Activated CD4-positive, alpha-beta T cell treated with anti-CD3 and anti-CD28 coated beads, Interleukin-10, Interleukin-2, amounts not matched to agents 100 ng/mL and 50 ng/mL, durations not matched to agents 16 hours and 8 hours (primary cell): ENCODE measurements at places on chromosomes 13 and 19.

GRCh38 chr19:45130888-45131615, 29.7 kb downstream of the NKPD1 start:
- no peak for DNase-seq

GRCh38 chr19:33508009-33508408, 13.6 kb downstream of the PEPD start:
- DNase-seq, result no peak

GRCh38 chr13:28401303-28402056, 93.4 kb downstream of the FLT1 start:
- DNase-seq, result peak; percentile 32

DNA sequence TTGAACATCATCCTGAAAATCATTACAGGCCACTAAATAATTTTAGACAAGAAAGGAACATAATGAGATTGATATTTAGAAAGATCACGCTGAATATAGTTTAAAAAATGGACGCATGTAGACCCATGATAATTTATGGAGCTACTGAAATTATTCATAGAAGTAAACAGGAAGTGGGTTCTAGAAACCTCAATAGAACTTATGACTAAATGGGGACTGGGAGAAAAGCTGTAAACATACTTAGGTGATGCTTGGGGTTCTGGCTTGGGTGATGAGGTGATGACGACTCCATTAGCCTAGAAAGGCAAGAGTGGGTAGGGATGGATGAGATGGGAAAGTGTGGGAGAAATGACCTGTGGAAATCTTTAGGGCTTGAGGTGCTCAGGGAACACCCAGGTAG, 484.0 kb downstream of the MYO16 start:
- peak; percentile 30 for DNase-seq

GRCh38 chr19:4974880-4975469, 6.1 kb downstream of the KDM4B start:
- no peak for DNase-seq

DNA sequence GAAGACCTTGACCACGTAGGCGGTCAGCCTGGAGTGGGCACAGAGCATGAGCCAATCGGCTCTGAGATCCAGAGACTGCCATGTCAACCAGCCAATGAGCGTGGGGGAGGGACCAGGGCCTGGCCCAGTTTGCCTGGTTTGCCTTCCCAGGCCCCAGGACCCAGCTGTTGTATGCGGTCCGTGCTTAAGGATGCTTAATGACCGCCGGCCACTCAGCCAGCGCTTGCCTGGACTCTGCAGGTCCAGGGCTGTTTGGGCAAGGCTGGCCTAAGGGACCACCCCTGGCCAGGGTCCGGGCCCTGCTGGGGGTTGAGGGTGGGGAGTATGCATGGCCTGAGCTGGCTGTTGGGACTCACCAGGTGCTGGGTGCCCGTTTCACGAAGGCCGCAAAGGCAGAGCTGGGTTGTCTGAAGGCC, 23.1 kb upstream of the TNFSF14 start:
- no peak for DNase-seq

DNA sequence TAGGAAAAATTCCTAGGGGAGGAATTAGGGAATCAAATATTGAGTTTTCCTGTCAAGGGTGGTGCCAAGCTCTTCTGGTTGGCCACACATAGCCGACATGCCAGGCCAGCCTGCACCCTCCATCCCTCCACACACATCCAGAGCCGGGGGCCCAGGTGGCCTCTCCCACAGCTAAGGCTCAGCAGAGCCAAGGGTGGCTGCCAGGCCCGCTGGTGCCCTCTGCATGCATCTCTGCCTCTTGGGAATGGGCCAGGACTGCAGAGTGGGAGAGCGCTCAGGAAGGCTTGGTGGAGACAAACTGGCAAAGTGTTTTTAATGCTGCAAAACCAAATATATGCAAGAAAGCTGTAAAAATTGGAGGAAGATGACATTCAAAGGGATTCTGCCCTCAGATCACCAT, 42.7 kb upstream of the GAS6 start:
- no peak for DNase-seq

- DNase-seq, result no peak
These were observed 540.5 kb downstream of the PCDH9 start for GRCh38 chr13:66689628-66690027.

DNA sequence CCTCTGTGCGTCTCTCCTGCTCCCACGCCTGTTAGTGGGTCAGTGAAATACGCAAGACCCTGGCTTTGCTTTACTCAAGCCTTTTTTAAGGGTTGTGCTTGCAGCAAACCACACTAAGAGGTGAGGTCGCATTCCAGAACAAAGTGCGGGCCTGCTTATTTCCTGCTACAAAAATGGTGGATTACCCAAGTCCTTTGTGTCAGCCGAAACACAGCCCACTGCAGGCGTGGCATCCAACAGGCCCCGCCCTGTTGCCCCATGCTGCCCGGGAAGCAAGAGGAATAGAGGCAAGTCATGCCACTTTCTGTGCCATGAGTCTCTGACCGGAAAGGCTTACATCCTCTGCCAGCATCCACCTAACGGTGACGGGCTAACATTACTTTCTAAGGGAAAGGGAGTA, 7.7 kb upstream of the IRS2 start:
- no peak for DNase-seq

GRCh38 chr19:17951157-17951989, 15.5 kb upstream of the KCNN1 start:
- no peak for DNase-seq

- DNase-seq, result peak; percentile 43
These were observed 132.5 kb upstream of the ZNF91 start for GRCh38 chr19:23527797-23528196.

DNA sequence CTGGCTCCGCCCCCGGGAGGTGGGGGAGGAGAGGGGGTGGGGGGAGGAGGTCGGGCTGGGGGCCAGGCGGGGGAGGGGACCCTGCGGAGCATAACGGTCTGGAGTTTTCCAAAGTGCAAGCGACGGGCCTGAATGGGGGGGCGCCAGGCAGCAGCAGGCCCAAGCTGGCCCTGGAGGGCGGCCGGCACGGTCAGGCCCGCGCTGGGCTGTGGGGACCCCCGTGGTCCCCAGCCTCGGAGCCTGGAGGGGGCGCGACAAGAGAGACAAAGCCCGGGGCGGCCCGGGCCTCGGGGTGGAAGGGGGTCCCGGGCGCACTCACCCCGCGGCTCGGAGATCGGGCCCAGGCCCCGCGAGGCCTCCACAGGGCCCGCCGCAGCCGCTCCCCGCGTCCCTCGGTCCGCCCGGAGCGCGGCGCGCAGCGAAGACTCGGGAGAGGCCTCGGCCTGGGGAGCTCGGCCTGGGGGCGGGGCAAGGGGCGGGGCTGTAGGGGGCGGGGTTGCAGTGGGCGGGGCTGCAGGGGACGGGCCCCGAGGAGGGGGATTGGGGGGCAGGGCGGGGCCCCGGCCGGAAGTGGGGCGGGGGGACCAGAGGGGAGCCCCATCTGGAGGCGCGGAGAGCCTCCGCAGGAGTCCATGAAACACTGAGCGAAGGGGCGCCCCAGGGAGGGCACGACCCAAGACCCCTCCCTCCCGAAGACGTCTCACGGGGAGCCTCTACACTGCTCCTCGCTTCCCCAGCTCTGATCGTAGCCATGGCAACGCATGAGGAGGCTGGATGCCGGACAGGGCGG, 47.6 kb downstream of the PTPRS start:
- peak; percentile 42 for DNase-seq

- DNase-seq, result no peak
These were observed 4.6 kb downstream of the LRRC4B start for GRCh38 chr19:50563597-50563996.

DNA sequence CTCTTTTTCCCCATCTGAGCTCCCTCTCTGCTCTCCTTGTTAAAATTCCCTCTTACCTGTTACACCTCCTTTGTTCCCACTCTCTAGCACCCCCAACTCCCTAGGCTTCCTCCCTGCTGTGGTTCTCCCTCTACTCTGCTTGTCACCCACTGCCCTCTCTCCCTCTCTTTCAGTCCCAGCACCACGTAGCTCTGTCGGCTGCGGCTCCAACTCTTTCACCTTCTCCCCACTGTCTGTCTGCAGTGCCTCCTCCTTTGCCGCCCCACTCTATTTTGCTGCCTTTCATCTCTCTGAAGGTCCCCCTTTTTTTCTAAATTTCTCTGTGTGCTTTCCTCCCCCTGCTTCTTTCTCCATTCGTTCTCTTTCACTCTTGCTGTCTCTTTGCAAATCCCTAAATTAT, 1.1 kb downstream of the ZNF836 start:
- DNase-seq, result no peak

DNA sequence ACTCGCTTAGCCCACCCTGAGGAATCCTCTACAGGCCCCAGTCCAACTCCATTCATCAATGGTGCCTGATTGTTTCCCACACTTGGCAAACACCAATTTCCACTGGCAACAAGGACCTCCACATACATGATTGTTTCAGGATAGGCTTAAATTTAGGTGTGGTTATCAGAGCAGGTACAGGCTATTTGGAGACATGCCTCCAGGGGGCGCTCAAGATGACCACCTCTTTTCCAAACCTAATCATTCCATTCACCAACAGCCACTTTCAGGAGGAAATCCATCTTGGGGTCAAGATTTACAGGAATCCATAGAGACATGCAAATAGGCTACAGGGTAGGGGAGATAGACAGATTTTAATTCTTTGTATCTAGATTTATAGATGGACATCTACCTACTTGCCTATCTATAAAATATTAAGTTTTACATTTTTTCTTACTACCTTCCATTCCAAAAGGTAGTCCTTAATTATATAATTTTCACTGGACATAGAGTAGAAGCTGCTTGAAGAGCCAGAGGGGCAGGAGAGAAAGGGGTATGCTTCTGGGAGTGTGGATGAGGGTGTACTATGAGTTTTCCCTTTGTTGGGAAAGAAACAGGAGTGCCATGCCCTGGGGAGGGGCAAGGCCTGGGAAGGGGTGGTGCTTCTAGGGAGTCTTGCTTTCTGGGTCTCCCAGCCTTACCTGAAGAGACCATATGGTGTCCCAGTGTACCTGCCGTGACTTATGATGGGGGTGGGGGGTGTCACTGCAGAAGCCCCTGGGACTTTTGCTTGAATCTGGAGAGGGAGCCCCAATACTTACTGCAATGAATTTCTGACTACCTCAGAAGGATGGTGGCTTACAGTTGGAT, 14.1 kb upstream of the PCDH8 start:
- DNase-seq, result peak; percentile 34

- DNase-seq, result peak; percentile 67
These were observed 587 bp downstream of the TMEM238 start for GRCh38 chr19:55383279-55384130.

DNA sequence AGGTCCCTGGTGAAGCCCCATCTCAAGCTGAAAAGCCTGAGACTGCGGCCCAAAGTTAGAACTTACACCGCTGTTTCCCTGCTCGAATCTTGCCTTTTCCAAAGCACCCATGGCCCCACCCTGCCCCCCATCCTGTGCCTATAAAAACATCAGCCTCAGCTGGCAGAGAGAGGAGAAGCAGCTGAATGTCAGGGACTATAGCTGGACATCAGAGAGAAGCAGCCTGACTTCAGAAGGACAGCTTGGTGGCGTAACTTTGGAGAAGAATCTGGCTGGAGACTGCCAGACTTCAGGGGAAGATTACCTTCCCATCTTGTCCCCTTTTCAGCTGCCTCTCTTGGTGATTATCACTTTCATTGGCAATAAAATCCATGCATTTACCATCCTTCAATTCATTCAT, 9.3 kb upstream of the RCBTB2 start:
- DNase-seq, result no peak

- no peak for DNase-seq
These were observed 17.5 kb downstream of the TMEM255B start for GRCh38 chr13:113776231-113777125.

GRCh38 chr13:75486146-75487062, 4.4 kb upstream of the TBC1D4 start:
- peak; percentile 25 for DNase-seq

- no peak for DNase-seq
These were observed 171.9 kb downstream of the FOXO1 start for GRCh38 chr13:40494513-40494912.

DNA sequence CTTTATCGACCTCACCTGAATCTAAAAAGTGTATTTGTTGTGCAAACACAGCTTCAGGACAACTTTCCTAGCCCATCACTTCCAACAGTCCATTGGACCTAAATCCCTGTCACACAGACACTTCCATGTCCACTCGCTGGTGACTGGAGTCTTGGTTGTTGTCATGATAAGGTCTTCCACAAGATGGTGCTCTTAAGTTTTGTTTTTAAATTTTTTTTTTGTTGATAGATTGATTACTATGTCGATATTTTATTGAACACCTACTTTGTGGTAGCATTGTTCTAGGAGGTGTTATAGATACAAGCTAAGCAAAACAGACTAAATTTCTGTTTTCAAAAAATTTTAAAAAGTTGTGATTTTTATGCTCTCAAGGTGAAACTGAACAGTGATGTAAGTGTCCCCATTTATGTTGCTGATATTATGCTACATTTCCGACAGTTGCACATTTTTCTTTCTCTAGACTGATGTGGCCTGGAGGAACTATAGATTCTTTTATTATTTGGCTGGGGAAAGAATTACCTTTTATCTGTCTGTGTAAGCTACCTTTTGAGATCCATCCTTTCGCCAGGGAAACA, 8.1 kb upstream of the ERICH6B start:
- peak; percentile 30 for DNase-seq

DNA sequence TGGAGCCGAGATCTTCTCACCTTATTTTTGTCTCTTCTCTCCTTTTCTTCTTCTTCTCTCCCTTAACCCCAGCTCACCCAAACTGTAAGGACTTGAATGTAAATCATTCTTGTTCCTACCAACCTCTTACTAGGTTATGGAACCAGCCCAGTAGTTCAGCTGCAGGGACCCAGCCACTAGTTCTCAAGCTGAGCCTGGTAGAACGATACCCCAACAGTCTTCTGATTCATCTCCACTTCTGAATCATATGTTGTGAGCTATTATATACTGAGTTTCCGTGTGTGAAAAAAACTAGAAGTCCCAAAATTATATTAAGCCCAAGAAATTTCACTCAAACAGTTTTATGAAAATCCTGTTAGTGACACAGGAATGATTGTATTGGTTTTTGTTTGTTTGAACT, 67.7 kb downstream of the DCT start:
- DNase-seq, result no peak

DNA sequence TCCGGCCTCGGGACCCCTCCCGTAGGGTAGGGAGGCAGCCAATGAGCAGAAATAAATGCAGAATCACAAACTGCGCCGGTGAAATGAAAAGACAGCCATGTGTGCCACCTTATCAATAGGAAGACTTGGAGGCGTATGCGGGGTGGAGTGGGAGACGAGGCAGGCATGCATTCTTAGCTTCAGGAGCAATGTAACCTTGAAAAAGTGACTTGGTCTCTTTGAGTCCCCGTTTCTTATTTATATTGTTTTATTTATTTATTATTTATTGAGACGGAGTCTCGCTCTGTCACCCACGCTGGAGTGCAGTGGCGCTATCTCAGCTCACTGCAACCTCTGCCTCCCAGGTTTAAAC, 16.0 kb downstream of the SSC5D start:
- DNase-seq, result no peak

- DNase-seq, result no peak
These were observed 5.7 kb downstream of the USPL1 start for GRCh38 chr13:30623392-30623791.

DNA sequence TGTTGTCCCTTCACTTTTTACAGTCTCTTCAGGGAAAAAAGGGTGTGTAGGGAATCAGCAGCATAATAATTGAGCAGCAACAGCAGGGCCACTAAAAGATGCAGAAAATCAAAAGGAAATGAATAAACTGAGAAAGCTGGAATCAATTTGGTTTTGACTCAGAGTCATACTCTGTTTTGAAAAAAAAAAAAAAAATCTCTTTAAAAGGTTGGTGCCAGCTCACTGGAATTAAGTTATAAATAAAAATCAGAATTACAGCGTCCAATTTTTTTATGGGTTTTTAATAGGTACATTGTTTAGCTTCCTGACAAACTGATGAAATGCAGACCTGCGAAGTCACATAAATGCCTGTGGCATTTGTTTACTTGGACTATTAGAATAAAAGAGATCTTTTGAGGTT, 231.9 kb downstream of the COG6 start:
- DNase-seq, result no peak

GRCh38 chr13:27919934-27920676, at the start of gene PDX1:
Gene PDX1, plus strand, starts transcription at chr13:27920000. Its CDS starts 139 bp downstream, at chr13:27920139.
- DNase-seq, result no peak
